Myocyte (in vitro differentiated cells): ENCODE measurements at places on chromosomes 2 and 18. TPM values are rescaled to one million over a fixed set of nuclear protein-coding genes. Genes with fewer than 3 reads are reported as not detected.

PPP1CB gene
- total RNA-seq, result 212 and 270 TPM in 2 replicates

TMEM169 gene
- 13.8 and 19.4 TPM in 2 replicates for total RNA-seq

ALPP gene
- not detected in 2 replicates for total RNA-seq

STEAP3 gene
- total RNA-seq, result 60.7 and 75.7 TPM in 2 replicates

FEV gene
- total RNA-seq, result not detected in 2 replicates

CFC1B gene
- not detected in 2 replicates for total RNA-seq

HNMT gene
- total RNA-seq, result 40.2 and 43.8 TPM in 2 replicates

DNA sequence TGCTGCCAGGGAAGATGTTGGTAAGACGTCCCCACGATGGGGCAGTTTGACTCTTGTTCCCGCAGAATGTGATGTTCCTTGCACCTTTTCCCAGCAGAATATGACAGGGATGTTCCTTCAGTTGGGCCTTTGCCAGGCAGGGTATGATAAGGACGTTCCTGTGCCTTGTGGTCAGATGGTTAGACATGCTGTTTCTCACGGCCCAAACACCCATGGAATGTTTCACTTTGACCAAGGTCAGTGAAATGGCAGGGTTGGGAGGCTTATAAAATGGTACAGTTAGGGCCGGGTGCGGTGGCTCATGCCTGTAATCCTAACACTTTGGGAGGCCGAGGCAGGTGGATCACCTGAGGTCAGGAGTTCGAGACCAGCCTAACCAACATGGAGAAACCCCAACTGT lies 40.3 kb upstream of the YPEL5 start:
- peak; percentile 31 for DNase-seq

DNA sequence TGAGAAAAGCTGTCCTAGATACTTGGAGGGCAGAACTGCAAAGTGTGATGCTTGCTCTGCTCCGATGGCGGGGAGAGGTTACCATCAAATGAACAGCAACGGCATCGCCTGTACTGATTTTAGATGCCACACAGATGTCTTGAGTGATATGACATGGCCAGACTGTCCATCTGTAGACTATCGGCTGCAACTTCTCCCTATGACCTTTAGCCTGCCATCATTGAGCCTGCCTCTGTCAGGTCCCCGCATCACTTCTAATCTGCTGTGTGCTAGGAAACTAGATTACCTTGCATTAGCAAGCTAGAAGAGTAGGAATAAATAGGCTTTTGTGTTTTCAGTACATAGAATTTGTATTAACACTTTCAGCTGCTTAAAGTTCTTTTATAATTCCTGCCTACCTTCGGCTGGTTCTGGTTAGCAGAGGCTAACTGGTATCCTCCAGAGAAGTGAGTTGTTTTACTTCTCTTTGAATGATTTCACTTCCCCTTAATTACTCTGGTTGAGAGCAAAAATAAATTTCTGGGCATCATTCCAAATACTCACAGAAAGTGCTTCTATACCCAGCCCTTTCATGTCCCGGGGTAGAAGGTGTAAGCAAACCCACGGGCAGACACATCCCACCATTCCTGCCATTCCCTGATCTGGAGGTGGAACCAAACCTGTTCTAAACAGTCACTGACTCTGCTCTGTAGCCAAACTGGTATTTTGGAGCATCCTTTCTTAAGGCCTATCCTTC lies 24.0 kb downstream of the GAREM2 start:
- no peak for DNase-seq

DNA sequence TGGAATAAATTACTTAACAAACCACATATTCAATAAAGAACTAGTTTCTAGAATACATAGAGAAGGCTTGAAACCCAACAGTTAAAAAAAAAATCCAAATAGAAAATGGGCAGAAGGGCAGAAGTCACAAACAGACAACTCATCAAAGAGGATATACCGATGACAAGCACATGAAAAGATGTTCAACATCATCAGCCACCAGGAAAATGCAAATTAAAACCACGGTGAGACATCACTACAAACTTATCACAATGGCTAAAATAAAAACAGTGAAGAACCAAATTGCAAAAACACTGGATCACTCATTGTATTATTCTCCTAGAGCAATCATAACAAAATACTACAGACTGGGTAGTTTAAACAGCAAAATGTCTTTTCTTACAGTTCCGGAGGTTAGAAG lies 14.5 kb downstream of the SESTD1 start:
- no peak for DNase-seq

DNA sequence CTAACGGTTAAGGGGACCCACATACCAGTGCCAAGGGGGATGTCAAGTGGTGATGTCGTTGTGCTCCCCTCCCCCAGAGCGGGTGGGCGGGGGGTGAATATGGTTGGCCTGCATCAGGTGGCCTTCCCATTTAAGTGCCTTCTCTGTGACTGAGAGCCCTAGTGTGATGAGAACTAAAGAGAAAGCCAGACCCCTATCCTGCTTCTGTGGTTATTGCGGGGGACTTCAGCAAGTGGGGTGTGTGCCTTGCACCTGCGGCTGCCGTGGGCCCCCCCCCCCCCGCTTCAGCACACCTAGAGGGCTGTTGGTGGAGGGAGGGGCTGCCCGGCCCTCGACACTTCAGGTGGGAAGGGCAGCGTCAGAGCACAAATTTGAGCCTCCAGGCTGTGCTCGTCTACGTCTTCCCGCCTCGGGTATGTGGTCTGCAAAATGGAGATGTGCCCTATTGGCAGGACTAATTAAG lies 6.1 kb downstream of the CTDSP1 start:
- peak; percentile 26 for DNase-seq

DNA sequence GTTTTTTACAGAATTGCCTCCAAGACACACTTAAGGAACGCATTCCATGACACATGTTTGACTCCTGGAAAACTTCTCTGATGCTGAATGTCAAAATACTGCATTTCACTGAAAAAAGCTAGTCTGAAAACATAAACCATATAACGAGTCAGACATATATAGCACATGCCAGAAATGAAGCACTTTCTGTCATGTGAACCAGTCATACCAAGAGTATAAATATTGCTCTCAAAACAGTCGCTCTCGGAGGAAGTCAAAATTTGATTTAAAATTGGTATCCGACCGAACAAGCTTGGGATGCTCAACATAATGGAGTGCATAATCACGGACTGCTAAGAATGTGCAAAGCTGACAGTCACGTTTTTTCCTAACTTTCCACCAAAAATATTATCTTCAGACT lies 115.9 kb downstream of the PIEZO2 start:
- DNase-seq, result no peak

GRCh38 chr2:241043581-241043980 lies 45.2 kb downstream of the SNED1 start:
- DNase-seq, result no peak

GRCh38 chr2:175442441-175442840 lies 260.9 kb upstream of the ATP5MC3 start:
- DNase-seq, result no peak

- DNase-seq, result peak; percentile 69
These were observed 25.7 kb downstream of the SLC4A1AP start for GRCh38 chr2:27689424-27689823.

DNA sequence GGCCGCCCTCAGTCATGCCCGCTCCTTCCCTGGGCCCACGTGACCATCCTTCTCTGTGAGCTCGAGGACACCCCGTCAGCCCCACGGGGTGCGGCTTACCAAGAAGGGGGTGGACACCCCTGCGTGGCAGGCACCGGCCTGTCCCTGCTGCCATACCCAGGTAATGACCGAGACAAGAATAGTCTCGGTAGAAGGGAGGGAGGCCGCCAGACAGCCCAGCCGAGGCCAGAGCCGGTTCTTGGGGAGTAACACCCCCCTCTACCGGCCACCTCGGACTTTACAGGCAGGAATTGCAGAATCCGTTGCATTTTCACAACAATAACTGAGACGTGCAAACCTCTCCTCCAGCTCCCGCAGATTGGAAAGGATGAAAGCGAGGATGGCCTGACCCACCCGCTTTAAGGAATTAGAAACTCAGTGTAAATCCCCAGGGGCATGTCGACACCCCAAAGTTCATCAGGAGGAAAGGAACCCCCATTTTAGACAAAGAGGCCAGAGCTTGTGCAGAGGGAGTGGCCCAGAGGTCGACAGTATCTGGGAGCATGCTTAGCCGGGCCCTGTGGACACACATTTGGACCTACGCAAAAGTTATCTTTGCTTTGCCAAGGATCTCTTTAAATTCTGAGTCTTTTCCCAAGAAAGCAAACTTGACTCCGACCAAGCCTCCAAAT lies 60.1 kb upstream of the GLI2 start:
- peak; percentile 47 for DNase-seq

DNA sequence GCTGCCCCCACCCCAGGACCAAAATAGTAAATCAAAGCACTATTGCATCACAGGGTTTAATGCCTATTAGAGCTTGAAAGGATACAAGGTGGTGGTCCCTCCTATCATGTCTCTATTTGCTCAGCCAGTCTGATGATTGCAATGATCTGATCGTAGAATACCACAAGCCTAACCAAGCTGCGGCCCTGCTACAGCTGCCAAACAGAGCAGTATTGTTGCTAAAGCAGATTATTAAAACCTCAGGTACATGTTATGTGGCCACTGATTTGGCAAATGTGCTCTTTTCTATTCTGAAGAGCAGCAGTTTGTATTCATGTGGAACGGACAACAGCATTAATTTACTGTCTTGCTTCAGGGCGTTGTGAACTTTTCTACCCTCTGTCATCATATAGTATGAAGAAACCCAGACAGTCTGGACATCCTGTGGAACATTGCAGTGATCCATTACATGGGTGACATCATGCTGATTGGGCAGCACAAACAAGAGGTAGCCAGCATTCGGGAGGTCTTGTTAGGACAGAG lies 8.4 kb upstream of the VAPA start:
- peak; percentile 32 for DNase-seq

DNA sequence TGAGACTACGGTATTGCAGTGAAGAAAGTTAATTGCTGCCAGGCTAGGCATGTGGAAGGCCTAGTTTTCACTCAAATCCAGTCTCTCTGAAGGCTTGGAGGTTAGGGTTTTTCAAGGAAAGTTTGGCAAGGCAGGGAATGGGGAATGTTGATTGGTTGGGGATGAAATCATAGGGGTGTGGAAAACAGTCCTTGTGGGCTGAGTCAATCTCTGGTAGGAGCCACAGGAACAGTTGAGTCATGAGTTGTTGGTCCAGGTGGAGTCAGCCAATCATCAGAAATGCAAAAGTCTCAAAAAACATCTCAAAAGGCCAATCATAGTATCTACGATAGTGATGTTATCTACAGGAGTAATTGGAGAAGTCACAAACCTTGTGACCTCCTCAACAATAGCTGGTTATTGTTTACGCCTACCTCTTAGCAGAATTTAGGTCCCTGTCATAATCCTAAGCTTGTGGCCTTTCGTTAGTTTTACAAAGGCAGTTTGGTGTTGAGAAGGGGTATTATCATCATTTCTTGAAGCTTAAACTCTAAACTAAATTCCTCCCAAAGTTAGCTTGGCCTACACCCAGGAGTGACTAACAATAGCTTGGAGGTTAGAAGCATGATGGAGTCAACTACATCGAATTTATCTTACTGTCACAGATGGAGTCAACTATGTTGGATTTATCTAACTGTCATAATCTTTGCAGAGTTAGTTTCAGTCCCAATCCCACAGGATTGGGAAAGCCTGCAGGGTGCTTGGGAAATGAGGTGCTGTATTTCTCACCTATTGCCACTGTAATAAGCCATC lies 33.7 kb upstream of the APCDD1 start:
- peak; percentile 64 for DNase-seq

GRCh38 chr2:220985561-220985960 lies 586.5 kb downstream of the EPHA4 start:
- no peak for DNase-seq

DNA sequence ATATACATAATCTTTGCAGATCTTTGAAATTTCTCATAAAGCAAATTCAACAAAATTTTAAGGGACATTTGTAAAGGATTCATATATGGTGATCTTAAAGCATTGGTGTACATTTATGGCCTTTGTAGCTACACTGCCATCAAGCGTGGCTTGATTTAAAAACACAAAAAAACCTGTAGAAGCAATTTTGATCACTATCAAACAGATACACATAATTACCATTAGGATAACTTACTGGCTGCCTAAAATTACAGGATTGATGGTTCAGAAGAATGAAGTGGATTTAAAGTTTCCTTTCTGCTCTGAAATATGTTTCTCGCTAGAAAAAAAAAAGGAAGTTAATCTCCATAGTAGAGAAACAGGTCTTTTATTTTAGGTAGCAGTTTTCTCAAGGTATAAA lies 31.4 kb downstream of the MAPRE2 start:
- no peak for DNase-seq

GRCh38 chr2:235106874-235107639 lies 155.2 kb downstream of the SH3BP4 start:
- DNase-seq, result peak; percentile 81

- peak; percentile 13 for DNase-seq
These were observed 65.0 kb downstream of the HNMT start for GRCh38 chr2:138029276-138029675.

GRCh38 chr2:120785228-120785966 lies 49.7 kb downstream of the GLI2 start:
- no peak for DNase-seq

DNA sequence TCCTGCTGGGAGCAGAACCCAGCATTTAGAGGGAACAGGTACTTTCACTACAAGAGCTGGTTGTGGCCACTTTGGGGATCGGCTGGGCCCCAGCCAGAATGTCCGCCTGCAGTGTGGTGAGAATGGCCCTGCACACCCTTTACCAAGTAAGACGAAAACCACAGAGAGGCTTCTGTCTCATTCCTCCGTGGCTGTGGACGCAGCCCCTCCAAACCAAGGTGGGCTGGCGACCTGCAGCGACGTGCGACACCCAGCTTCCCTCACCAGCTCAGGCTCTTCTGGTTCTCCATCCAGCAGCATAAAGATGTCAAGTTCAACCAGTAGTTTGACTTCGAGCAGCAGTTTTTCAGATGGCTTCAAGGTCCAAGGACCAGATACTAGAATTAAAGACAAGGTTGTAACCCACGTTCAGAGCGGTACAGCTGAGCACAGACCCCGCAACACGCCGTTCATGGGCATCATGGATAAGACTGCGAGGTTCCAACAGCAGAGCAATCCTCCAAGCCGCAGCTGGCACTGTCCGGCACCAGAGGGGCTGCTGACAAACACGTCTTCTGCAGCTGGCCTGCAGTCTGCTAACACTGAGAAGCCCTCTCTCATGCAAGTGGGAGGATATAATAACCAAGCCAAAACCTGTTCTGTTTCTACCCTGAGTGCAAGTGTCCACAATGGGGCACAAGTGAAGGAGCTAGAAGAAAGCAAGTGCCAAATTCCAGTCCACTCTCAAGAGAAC lies 56.2 kb downstream of the WDSUB1 start:
- no peak for DNase-seq

DNA sequence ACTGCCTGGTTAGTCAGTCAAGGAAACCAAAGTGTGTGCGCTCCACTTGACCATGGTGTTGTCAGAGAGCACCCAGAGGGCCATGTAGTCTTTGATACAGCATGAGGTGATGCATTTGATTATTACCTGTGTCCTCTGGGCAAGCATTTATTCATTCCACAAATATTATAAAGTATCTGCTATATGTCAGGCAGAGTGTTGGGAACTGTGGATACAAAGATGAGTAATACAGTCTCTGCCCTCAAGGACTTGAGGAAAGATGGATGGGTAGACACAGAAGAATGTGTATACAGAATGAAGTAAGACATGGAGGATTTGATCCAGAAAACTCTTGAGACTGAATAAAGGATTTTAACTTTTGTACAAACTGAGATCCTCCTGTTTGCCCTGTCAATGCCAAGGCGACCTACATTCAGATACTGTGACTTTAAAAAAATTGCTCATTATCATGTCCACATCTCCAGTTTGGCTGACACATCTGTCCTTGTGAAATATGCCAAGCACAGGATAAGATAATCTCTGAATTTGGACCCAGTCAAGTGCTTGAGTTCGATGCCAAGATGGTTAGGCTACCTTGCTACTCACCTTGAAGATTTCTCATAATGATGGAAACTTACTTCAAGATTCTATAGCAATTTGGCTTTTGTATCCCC lies 50.8 kb downstream of the ACYP2 start:
- no peak for DNase-seq
